ENCODE measurements at places on chromosomes 5 and 9.
A peak's percentile ranks its signal among the peaks of the same experiment; 100 is the strongest.

DNA sequence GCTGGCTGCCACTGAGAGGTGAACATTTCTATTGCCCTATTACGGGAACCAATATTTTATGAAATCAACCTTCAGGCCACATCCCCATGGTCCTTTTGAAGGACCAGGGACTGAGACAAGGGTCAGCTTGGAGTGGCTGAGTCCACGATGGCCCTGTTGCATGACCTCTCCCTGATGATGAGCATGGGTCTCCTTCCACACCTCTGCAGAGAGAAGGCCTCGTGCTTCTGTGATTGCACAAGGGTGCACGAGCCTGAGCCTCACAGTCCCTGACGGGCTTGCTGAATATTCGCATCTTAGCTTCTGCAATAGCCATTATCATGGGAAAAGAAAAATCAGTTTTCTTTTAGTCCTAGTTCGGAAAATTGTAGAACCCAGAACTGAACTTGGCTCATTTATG is 255.0 kb upstream of the IRX2 start:
- H3K27me3 ChIP-seq, result no peaks in the 10 kb centered on the region
- no peak for DNase-seq
- no peaks in the 10 kb centered on the region for H3K4me1 ChIP-seq

DNA sequence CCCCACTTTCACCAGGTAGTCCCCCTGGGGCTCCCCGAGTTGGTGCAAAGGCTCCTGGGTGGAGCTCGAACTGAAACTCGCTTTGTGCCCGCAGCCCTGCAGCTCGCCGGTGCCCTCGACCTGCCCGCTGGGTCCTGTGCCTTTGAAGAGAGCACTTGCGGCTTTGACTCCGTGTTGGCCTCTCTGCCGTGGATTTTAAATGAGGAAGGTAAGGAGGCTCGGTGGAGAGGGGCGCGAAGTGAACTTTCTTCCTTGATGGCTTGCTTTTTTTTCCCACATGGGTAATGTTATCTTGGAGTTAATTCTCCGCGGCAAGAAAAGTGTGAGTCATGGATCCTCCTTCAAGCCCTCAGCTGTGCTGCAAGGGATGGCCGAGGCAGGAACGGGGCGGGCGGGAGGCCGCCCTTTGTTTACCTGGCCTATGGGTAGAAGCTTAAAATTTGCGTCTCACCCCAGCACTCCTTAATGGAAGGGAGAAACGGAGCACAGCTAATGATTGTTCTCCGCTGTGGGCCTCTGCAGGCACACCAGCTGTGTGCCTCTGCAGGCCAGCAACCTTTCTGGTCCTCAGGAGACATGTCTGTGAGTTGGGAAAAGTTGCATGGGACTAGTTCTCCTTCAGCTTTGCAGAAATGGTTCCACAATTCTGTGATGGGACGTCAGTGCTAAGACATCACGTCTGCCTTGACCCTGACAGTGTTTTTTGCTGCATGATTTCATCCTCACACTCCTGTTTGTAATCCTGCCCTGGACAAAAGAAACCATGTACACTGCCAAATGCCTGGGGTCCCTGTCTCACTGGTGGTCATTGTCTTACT is 1.1 kb downstream of the MAMDC2 start:
- peaks cover 18% of the 10 kb centered on the region for H3K4me1 ChIP-seq
- peaks cover 57% of the 10 kb centered on the region for H3K27me3 ChIP-seq
- H3K4me3 ChIP-seq, result peak overlapping the region; percentile 46
- H3K36me3 ChIP-seq, result no peaks in the 10 kb centered on the region
- no peak for DNase-seq

DNA sequence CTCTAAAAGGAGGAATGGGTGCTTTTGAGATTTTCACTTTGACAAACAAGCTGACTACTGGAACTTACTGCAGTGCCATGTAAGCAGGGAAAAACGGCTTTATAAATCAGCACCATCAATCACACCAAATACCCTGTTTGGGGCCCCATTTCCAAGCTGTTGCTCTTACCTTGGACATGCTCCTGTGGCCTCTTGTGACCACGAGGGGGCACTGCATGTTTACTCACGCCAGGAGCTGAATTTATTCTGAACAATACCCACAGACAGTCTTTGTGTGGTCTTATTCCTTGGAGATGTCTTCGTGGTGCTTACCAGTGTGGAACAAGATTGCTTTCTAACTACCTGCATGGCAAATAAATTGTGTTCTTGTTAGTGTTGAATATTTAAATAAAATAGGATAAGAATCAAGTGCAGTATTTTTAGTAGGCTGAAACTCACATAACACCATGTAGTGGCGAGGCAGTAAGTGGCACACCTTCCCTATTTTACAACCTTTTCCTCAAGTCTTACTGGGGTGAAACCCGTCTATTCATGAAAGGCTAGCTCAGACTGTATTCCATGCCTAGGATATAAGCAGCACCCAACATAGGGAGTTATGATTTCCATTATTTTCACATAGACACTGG is 155.5 kb upstream of the NMUR2 start:
- H3K27ac ChIP-seq, result no peak overlapping the region
- DNase-seq, result peak; percentile 58
- no peaks in the 10 kb centered on the region for H3K4me1 ChIP-seq
- H3K36me3 ChIP-seq, result no peaks in the 10 kb centered on the region

GRCh38 chr9:135512904-135513303 is 8.3 kb upstream of the LCN1 start:
- H3K27ac ChIP-seq, result no peak overlapping the region
- peaks cover 17% of the 10 kb centered on the region for H3K27me3 ChIP-seq
- H3K36me3 ChIP-seq, result no peaks in the 10 kb centered on the region
- H3K4me1 ChIP-seq, result peaks cover 23% of the 10 kb centered on the region
- DNase-seq, result no peak

DNA sequence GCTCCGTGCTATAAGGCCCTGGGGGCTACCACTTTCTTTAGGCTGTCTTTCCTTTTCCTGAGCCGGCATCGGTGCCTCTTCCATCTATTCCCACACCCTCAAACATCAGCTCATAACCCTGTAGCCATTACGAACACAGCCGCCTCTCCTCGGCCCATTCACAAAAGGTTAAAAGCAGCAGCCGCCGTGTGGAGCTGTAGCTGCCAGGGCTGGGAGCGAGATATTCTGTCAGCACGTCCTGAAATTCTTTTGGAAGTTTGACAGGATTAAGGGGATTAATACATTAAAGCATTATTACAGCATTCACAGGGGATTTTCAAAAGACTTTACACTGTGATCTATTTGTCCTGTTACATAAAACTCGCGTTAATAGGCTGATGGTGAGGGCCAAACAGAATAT is 428.2 kb downstream of the CDK5RAP2 start:
- no peak overlapping the region for H3K27ac ChIP-seq
- DNase-seq, result no peak
- H3K4me1 ChIP-seq, result no peaks in the 10 kb centered on the region
- no peaks in the 10 kb centered on the region for H3K36me3 ChIP-seq
- H3K4me3 ChIP-seq, result no peak overlapping the region
- no peaks in the 10 kb centered on the region for H3K27me3 ChIP-seq

DNA sequence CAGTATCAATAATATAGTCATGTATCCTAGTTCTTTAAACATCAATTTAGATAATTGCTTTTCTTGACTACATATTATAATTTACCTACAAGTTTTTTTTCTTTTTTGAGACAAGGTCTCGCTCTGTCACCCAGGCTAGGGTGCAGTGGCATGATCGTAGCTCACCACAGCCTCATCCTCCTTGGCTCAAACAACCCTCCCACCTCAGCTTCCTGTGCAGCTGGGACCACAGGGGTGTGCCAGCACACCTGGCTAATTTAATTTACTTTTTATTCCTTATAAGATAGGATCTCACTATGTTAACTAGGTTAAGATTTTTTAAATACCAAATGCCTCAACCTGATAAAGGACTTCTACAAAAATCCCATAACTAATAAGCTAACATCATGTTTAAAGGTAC is 21.1 kb downstream of the UIMC1 start:
- peak; percentile 74 for DNase-seq
- no peak overlapping the region for H3K4me3 ChIP-seq
- peak overlapping the region; percentile 56 for H3K27ac ChIP-seq

DNA sequence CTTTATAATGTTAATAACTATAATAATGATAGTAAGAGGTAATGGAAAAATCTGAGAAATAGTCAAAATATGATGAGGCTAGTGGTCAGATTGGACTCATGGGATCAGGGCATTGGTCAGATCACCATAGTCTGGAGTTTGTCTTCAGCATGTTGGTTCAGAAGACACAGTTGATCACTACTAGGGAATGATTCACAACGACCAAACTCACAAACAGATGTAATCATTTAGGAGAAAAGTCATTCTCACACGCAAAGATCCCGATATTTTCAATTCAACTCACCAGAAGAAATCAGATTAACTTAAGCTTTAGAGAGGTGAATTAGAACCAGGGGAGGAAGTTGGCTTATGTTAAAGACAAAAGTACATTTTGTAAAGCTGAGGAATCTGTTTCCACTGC is 131.8 kb downstream of the LURAP1L start:
- no peak for DNase-seq
- H3K36me3 ChIP-seq, result no peaks in the 10 kb centered on the region
- H3K4me3 ChIP-seq, result no peak overlapping the region
- no peaks in the 10 kb centered on the region for H3K27me3 ChIP-seq
- no peak overlapping the region for H3K27ac ChIP-seq

- no peaks in the 10 kb centered on the region for H3K4me1 ChIP-seq
- H3K27me3 ChIP-seq, result no peaks in the 10 kb centered on the region
- no peak overlapping the region for H3K27ac ChIP-seq
- H3K36me3 ChIP-seq, result no peaks in the 10 kb centered on the region
- no peak overlapping the region for H3K4me3 ChIP-seq
Measured at GRCh38 chr9:117545846-117546245, 131.0 kb upstream of the ASTN2 start.
